ENCODE measurements at places on chromosomes 7 and 10. TPM values are rescaled to one million over a fixed set of nuclear protein-coding genes. Genes with fewer than 3 reads are reported as not detected.
A peak's percentile ranks its signal among the peaks of the same experiment; 100 is the strongest.

DNA sequence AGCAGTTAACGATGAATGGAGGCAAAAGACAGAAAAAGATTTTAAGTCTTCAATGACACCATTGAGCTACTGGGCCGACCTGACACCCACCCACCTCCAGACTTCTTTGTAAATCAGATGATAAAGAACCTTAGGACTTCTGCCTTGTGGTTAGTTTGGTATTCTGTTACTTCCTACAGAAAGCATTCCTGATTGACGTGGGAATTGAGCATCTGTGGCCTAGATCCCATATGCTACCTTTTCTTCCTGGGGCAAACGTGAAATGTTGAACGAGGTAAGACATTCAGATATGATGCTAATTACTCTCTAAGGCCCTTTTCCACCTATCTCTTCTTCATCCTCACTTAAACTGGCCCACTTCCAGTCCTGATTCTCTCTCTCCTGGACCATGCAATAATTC, 10.2 kb downstream of the PRLHR start:
- DNase-seq, result peak; percentile 27

- DNase-seq, result peak; percentile 9
These were observed 135.5 kb upstream of the GLI3 start for GRCh38 chr7:42372479-42372878.

DNA sequence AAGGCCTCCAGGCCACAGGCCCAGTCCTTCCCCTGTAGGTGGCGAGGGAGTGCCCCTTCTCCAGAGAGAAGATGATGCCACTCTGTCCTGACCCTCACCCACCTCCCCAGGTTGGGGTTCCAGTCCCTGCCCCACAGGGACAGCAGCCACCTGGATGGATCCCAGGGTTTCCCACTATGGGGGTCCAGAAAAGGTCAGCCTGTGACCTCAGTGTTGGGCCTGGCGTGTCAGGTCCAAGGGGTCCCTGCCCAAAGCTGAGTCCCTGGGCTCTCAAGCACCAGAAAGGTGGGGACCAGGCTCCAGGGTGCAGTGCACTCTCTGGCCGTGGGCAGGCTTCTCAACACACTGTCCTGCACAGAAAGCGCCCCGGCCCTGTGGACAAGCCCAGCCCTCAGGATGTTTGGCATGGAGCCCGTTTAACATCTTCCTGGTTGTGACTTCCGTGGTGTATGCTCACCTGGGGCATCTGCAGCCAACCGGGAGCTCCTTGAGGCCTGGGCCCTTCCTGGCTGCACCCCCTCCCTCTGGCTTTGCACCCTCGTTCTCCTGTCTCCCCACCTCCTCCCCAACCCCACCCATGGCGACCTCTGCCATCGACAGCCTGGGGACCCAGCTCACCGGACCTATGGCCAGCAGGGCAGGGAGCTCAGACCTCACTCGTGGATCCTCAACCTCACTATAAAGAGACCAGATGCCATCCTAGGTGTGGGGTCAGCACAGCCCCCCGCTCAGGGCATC, 58.3 kb upstream of the PPP2R2D start:
- no peak for DNase-seq

- no peak for DNase-seq
These were observed 303.0 kb downstream of the PRKG1 start for GRCh38 chr10:51377070-51377931.

DNA sequence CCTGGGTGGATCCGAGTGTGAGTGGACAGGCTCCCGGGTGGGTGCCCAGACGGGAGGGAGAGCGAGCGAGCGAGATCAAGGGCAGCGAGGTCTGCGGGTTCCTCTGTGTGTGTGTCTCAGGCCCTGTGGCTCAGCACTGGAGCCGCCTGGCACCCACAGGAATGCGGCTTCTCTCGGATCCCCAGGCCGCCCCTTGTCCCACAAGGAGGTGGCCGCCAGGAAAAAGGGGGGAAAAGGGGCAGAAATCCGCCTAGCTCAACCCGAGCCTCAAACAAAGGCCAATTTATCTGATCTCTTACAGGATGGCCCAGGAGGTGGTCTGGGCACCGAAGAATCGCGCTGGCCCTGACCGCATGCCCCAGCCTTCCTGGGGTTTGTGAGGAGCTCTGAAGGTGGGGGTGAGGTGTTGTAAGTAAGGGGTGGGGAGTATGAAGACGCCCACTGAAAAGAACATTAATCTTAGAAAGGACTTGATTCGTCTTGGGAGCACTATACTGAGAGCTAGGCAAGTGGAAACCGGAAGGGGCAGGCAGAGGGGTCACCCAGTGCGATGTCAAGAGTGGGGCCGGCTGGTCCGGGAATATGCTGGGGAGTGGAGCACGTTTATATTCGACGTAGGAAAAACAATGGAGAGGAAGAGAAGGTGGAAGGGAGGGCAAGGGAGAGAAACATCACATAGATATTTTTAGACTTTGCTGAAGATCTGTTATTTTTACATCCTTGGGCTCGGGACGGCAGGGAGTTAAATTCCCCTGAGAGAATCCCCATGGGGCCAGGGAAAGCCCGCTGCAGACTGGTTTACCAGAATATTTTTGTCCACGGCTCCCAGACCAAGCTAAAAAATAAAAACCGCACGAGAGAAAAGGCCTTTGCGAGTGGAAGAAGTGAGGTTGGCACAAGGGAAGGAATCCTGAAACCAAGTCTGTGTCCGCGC, 7.2 kb downstream of the DLX5 start:
- no peak for DNase-seq

- DNase-seq, result no peak
These were observed 13.4 kb downstream of the TRPV6 start for GRCh38 chr7:142872106-142872675.

DNA sequence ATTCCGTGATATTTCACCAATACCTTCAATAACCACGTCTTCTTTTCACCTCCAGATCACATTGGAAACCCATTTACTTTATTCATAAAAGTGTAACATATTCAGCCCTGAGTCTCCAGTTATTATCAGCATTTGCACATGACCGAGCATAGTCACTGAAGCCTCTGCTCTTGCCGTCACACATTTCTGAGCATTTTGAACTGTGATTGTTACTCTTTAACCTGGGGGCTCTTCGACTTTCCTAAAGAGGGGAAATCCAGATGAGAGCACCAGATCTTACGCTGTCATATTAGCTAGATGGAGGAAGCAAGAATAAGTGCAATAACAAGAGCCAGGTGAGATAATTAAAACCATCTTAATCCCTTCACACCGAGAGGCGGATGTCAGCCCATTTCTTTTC, 260.0 kb upstream of the NRP1 start:
- no peak for DNase-seq

DNA sequence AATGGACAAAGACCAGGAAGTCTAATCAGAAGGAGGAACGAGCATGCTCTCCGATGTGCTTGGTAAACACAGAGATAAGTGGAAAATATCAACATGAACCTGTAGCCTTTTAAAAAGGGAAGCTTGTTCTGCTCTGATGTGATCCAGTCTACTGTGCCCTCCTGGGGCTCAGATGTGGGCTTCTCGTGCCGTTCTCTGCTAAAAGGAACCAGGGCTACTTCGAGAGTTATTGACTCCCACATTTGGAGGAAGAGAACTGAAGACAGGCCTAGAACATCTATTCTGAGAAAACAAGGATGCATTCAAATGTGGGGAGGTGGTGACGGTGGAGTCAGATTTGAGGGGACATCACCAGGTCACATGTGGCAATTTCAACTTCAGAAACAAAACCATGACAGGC, 325.4 kb downstream of the GLRX3 start:
- no peak for DNase-seq

DNA sequence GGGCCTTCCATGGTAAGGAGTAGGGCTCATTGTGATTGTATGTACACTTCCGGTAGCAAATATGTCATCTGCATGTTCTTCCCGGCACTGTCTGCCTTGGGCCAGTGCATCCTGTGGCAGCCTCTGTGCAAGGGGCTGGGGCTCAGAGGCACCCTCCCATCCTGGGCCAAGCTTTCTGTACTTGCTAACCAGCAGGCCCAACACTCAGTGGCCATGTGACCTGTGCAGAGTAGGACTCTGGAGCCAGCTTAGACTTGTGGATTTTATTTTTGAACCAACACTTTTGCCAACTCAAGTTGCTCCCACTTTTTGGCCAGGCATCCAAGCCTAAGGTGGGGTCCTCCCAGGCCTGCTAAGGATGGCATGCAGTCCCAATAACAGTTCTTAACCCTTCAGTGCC, 25.0 kb downstream of the LDB3 start:
- no peak for DNase-seq

DNA sequence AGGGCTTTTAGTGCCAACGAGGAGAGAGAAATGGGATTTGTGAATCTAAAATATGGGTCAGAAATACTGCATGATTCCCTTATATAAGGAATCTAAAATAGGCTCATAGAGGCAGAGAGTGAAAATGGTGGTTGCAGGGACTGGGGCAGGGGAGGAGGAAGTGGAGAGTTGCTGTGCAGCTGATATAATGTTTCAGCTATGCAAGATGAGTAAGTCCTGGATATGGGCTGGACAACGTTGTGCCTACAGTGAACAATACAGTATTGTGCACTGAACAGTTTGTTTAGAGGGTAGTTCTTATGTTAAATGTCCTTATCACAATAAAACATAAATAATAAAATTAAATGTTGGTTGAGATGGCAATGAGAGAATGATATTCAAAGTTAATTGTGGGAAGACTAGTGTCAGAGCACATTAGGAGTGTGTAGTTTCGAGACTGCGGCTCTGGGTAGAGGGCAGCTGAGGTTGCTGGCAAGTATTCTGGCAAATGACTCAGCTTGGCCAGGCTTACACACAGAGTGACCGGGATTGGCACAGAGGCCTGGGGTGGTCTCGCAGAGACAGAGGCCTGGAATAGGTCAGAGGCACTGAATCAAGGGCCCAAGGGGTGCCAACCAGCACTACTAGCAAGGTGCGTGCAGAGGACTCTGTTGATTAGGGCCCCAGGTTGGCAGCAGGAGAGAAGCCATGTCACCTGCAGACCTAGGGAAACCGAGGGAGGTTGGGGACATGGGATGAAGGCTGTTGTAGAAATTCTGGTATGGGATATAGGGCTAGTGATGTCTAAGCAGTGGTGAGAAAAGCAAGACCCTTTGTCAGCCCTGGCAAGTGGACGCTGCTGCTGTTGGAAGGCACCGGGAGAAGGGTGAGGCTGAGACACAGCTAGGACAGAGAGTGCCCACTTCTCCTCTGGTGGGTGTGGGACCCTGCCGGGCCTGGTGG, 2.8 kb upstream of the DEPP1 start:
- peak; percentile 93 for DNase-seq

DNA sequence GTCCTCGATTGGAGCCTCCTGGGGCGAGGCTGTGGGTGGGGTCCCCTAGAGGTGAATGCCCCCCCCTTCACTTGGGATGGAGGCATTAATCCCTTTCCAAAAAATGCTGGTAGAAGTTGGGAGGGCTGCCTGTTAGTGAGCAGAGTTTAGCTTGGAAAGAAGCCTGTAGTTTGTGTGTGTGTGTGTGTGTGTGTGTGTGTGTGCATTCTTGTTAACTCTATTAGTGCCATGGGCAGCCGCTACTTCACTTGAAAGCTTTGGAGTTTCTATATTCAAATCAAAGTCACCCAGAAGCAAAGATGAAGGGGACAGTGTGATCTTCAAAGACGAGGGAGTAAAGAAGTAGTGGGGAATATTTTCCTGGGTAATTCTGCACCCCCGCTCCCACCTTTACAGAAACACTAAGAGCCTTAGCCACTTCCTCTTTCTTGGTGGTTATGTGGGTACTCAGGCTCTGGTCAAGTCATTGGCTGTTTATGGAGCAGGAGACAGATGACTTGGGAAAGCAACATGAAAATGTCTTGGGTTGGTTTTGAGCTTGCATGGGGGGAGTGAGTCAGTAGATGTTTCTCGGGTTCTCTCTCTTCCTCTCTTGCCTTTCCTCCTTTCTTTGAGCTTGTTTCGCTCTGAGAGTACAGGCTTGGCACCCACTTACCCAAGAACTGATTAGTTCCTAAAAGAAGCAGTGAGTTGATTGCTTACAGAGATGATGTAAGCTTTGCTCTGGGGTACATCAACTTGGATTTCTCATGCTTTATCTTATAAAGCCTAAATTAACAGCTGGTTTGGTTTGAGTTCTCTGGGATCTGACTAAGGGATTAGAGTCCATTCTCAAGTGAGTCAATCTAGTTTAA, 35.9 kb downstream of the TCF7L2 start:
- peak; percentile 83 for DNase-seq

GRCh38 chr10:132563485-132564248, 26.1 kb downstream of the INPP5A start:
- DNase-seq, result peak; percentile 37

DNA sequence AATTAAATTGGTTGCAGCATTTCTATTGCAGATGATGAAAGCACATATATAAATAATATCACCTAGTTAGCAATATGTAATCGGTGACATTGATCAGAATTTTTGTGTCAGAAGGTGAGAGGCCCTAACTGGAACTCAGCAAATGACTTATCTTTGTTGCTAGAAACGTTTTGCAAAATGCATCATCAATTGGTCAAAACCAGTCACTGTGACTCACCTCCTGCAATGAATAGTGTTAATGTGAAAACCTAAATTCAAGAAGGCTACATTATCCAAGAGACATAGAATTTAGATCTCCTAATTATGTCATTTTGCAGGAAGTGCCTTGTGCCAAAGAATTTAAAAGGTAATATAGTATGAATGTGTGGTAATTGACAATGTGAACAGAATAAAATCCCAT, 9.8 kb upstream of the PNLIPRP3 start:
- peak; percentile 10 for DNase-seq

DNA sequence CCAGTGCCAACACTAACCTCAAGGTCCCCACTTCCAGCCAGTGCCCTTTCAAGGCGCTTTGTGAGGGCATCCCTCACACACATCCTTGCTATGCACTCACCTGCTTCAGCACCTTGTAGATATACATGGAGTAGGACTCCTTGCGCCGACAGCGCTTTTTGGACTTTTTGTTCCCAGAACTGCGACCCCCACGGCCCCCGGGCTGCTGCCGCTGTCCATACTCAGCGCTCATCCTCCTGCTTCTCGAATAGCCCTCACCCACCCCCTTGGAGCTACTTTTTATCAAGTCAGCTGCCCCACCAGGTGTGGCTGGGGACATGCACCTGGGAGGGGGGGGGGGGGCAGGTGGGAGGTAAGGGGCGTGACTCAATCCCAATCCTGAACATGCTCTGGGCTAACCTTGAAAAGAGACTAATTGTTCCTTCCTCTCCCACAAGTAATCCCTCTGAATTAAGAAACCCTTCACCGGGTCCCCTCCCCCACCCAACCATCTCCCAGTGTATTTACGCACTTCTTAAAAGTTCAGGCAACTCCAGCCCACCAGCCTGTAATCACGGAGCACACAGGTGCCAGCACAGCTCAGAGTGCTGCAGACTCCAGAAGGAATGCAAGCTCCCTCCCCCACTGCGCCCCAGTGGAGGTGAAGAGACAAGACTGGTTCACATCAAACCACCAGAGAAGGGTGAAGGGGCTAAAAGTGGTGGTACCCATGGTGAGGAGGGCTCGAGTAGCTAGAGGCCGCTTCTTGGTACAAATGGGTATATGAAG, at the start of gene H2BK1:
TSS of gene H2BK1 (minus strand) at position 402 of the 768 bp plus-strand sequence. CDS start at position 232, 170 bp downstream.
- DNase-seq, result no peak

- peak; percentile 29 for DNase-seq
These were observed 95.0 kb downstream of the CNOT4 start for GRCh38 chr7:135414850-135415439.

The POLR2J2 gene
- total RNA-seq, result 3.1 TPM

The PNLIP gene
- total RNA-seq, result not detected

The GOLGA7B gene
- not detected for total RNA-seq

The SAMD9 gene
- 64.4 TPM for total RNA-seq

The SEMA3D gene
- total RNA-seq, result 17.7 TPM

The TRIM4 gene
- total RNA-seq, result 4.6 TPM

The TDRD1 gene
- not detected for total RNA-seq

The AKR1C8 gene
- not detected for total RNA-seq

The SPRN gene
- total RNA-seq, result 3.7 TPM

The EGR2 gene
- total RNA-seq, result 12.1 TPM

The ZNF804B gene
- not detected for total RNA-seq
